ENCODE measurements at places on chromosomes 2 and 18.

GRCh38 chr2:141137122-141137693, 993.6 kb downstream of the LRP1B start:
- DNase-seq, result no peak

DNA sequence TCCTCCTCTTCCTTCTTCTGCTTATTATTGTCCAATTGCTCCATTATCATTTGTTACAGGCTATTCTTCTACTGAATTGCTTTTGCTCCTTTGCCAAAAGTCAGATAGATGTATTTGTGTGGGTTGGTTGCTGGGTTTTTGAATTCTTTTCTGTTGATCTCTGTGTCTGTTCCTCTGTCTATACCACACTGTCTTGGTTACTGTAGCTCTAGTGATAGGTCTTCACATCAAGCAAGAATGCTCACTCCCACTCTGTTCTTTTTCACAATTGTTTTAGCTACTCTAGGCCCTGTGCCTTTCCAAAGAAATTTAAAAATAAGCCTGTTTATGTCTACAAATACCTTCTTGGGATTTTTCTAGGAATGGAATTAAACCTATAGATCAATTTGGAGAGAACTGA, 217.2 kb downstream of the GALR1 start:
- DNase-seq, result no peak

DNA sequence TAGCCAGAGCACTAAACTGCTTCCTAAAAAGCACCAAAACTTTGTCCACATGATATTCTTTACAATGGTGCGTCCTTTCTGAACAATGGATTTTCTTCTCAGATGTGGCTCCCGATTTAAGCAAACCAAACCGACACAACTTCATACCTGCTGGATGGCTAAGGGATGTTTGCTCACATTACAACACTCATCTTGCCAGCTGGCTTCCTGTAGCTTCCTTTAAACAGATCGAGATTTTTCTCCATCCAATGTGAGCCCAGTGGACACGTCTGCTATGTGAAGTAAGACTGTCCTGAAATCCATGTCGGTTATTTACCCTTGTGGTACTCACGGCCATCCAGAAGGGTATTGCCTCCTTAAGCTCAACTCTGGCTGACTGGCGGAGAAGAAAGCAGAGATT, 126.5 kb downstream of the MAPK4 start:
- DNase-seq, result no peak

- no peak for DNase-seq
Measured at GRCh38 chr2:173715441-173715840, 249.7 kb downstream of the SP3 start.

- no peak for DNase-seq
Measured at GRCh38 chr2:19748073-19748375, 153.8 kb downstream of the TTC32 start.

- no peak for DNase-seq
Measured at GRCh38 chr2:134625311-134625710, 93.5 kb downstream of the TMEM163 start.

- no peak for DNase-seq
Measured at GRCh38 chr2:69291721-69292120, 95.3 kb downstream of the GFPT1 start.

- DNase-seq, result no peak
Measured at GRCh38 chr2:201196003-201196402, 13.1 kb downstream of the CASP10 start.

DNA sequence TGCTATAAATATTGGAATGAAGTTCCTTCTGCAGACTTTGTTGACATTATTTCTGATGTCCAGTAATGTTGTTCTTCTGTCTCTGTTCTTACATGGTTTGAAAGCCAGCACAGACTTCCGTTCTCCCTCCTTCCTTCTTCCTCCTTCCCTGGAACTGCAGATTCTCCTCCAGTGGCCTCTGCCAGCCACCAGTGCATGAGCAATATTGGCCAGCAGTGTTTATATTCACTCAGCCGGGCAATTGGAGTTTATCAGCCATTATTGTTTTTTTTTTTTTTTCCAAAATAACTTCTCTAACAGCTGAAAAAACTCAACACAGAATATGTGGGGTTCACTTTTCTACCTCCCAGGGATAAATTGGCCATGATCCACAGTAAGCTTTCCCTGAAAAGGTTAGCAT, 86.8 kb downstream of the ADCYAP1 start:
- DNase-seq, result no peak

DNA sequence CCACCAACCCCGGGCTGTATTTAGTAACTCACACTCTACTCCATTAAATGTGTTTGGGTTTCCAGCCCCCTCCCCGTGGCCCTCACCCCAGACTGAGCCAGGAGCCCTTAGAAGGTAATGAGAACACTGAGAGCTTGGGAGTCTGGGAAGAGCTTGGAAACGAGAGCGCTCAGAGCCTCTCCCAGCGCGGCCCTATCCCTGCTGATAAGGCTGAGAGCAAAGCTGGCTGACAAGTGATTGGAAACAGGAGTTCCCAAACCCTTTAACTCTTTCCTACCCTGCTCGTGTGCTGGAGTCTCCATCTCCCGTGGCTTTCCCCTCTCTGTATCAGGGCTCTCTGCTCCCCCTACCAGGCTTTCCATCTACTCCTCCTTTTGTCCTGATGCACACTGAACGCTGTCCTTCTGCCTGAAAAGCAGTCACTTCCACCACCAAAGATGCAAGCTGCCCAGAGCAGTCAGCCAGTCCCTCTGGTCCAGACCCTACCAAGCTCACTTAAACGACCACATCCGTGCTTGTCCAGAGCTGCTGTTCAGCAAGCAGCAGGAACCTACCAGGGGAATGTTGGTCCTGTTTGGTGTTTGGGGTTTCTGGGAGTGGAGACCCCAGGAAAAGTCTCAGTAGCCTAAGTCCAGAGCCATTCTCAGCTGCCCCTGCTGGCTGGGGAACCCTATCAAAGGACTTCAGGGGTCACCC, 100.0 kb upstream of the PKDCC start:
- DNase-seq, result no peak

DNA sequence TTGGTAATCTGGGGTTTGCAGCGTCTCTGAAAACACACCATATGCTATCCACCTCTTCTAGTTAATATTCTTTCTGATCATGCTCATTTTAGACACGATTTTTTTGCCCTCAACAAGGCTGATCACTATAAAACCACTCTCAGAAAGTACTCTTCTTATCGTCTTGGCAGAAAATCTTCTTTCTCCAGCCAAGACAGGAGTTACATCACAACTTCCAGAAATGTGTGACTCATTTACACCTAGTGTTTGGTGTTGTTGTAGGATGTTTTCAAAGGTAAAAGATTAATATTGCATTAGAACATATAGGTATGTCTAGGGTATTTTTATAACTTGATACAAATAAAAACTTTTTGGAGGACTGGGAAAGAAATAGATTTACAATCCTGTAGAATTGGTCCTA, 138.5 kb upstream of the NETO1 start:
- DNase-seq, result no peak

- DNase-seq, result peak; percentile 53
Measured at GRCh38 chr2:207474863-207475485, 54.8 kb upstream of the CREB1 start.
